Purkinje cell (primary cell): ENCODE measurements at places on chromosomes 5 and 9. TPM values are rescaled to one million over a fixed set of nuclear protein-coding genes. Genes with fewer than 3 reads are reported as not detected.

The ORM2 gene
- not detected in 2 replicates for polyA plus RNA-seq

The NIPBL gene
- 42.0 and 76.5 TPM in 2 replicates for polyA plus RNA-seq

The GARNL3 gene
- 150 and 157 TPM in 2 replicates for polyA plus RNA-seq

The C9orf153 gene
- 0.14 and 0.98 TPM in 2 replicates for polyA plus RNA-seq

The NKD2 gene
- polyA plus RNA-seq: 0.13 and 0.48 TPM in 2 replicates

The ZDHHC21 gene
- polyA plus RNA-seq: 16.8 and 18.4 TPM in 2 replicates

The ZNG1C gene
- 98.9 and 101 TPM in 2 replicates for polyA plus RNA-seq

The DNM1 gene
- 35.0 and 55.1 TPM in 2 replicates for polyA plus RNA-seq

The ZFP62 gene
- polyA plus RNA-seq: 21.7 and 43.9 TPM in 2 replicates

The GPSM1 gene
- 1.1 TPM in 1 of 2 replicates, not detected in the other for polyA plus RNA-seq

The SLC25A2 gene
- not detected in 2 replicates for polyA plus RNA-seq

The INSL4 gene
- polyA plus RNA-seq: not detected in 2 replicates

The PLAC8L1 gene
- polyA plus RNA-seq: not detected in 2 replicates

The GPR21 gene
- 2.5 TPM in 1 of 2 replicates, not detected in the other for polyA plus RNA-seq

The MYO10 gene
- polyA plus RNA-seq: 99.8 and 114 TPM in 2 replicates

The POC5 gene
- 12.0 and 14.1 TPM in 2 replicates for polyA plus RNA-seq

The CEL gene
- 0.09 and 0.10 TPM in 2 replicates for polyA plus RNA-seq

The GFI1B gene
- not detected in 2 replicates for polyA plus RNA-seq

The KIF24 gene
- polyA plus RNA-seq: 0.07 and 0.23 TPM in 2 replicates

The TTC16 gene
- polyA plus RNA-seq: not detected in 2 replicates

The GCNT4 gene
- 0.45 and 2.0 TPM in 2 replicates for polyA plus RNA-seq

The FOXD4 gene
- polyA plus RNA-seq: not detected in 2 replicates

The BARX1 gene
- not detected in 2 replicates for polyA plus RNA-seq

The RNF183 gene
- polyA plus RNA-seq: not detected in 2 replicates

The SLCO6A1 gene
- polyA plus RNA-seq: not detected in 2 replicates

The GPX3 gene
- 2.3 and 6.8 TPM in 2 replicates for polyA plus RNA-seq

The SV2C gene
- polyA plus RNA-seq: 50.4 and 53.8 TPM in 2 replicates

The SLC36A2 gene
- polyA plus RNA-seq: not detected in 2 replicates

The FAXDC2 gene
- polyA plus RNA-seq: 13.5 and 19.6 TPM in 2 replicates

The PIP5KL1 gene
- not detected in 2 replicates for polyA plus RNA-seq

The ASPN gene
- polyA plus RNA-seq: 0.70 and 0.83 TPM in 2 replicates

The DMRTA1 gene
- polyA plus RNA-seq: 0.05 TPM in 1 of 2 replicates, not detected in the other

The CDKN2B gene
- 19.8 and 25.9 TPM in 2 replicates for polyA plus RNA-seq

The GGTA1 gene
- polyA plus RNA-seq: not detected in 2 replicates

The NCS1 gene
- 25.8 and 35.5 TPM in 2 replicates for polyA plus RNA-seq

The PCDHA7 gene
- 0.39 and 0.71 TPM in 2 replicates for polyA plus RNA-seq
